ENCODE measurements at places on chromosomes 4 and X. TPM values are rescaled to one million over a fixed set of nuclear protein-coding genes. Genes with fewer than 3 reads are reported as not detected.

The PRDM5 gene
- total RNA-seq, result 9.5 TPM

The BEX4 gene
- 32.5 TPM for total RNA-seq

The SYP gene
- 0.30 TPM for total RNA-seq

The MAGEA2B gene
- not detected for total RNA-seq

The PAGE2B gene
- total RNA-seq, result not detected

The SHOX gene
- total RNA-seq, result not detected

The ARSJ gene
- total RNA-seq, result 20.1 TPM

The PABPC4L gene
- total RNA-seq, result 0.42 TPM

The ARSD gene
- total RNA-seq, result 11.9 TPM

The TLR3 gene
- 1.6 TPM for total RNA-seq

The JCHAIN gene
- total RNA-seq, result not detected

The ATP2B3 gene
- not detected for total RNA-seq

The TGIF2LX gene
- not detected for total RNA-seq
